ENCODE measurements at places on chromosomes 2 and 18. TPM values are rescaled to one million over a fixed set of nuclear protein-coding genes. Genes with fewer than 3 reads are reported as not detected.

DNA sequence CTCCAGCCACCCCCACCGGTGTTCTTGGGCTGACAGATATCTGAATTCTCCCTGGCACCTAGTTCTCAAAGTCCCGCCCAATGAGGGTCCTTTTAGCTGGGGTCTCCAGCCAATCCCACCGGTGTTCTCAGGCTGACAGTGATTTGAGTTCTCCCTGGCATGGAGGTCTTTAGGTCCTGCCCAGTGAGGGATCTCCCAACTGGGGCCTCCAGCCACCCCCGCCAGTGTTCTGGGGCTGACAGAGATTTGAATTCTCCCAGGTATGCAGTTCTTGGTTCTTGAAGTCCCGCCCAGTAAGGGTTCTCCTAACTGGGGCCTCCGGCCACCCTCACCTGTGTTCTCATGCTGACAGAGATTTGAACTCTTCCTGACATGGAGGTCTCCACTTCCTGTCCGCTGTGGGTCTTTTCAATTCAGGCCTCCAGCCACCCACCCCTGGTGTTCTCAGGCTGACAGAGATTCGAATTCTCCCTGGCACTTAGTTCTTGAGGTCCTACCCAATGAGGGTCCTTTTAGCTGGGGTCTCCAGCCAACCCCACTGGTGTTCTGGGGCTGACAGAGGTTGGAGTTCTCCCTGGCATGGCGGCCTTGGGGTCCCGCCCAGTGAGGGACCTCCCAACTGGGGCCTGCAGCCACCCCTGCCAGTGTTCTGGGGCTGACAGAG, 154.6 kb downstream of the ANKRD36 start:
- H3K4me1 ChIP-seq, result no peaks in the 10 kb centered on the region
- DNase-seq, result peak; percentile 91
- no peak overlapping the region for H3K27ac ChIP-seq
- H3K27me3 ChIP-seq, result no peaks in the 10 kb centered on the region

- H3K36me3 ChIP-seq, result no peaks in the 10 kb centered on the region
- H3K27ac ChIP-seq, result no peak overlapping the region
- H3K4me1 ChIP-seq, result no peaks in the 10 kb centered on the region
- no peaks in the 10 kb centered on the region for H3K27me3 ChIP-seq
These were observed 112.0 kb downstream of the GULP1 start for GRCh38 chr2:188403676-188404075.

GRCh38 chr2:60707750-60708371, 48.2 kb upstream of the PAPOLG start:
- DNase-seq, result no peak
- H3K27me3 ChIP-seq, result no peaks in the 10 kb centered on the region

GRCh38 chr2:104332731-104333130, 521.2 kb upstream of the POU3F3 start:
- H3K27me3 ChIP-seq, result no peaks in the 10 kb centered on the region
- no peaks in the 10 kb centered on the region for H3K4me1 ChIP-seq
- no peak overlapping the region for H3K27ac ChIP-seq
- H3K4me3 ChIP-seq, result no peak overlapping the region
- DNase-seq, result no peak

DNA sequence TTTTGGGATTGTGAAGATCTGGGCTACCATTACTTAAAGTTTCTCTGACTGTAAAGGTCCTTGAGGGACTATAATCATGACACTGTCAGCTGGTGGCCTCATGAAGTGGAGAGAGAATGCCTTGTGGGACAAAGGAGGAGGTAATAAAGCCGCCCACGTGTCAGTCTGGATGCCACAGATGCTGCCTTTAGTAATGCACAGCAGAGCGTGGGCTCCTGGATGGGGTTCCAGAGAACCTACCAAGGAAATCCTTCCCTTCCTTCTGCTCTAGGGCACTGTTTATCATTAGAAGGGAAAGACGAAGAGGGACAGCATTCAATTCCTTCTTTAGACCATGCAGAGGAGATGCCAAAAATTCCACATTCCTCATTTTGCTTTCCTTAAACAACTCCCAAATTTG, 63.5 kb downstream of the COL5A2 start:
- no peaks in the 10 kb centered on the region for H3K36me3 ChIP-seq
- DNase-seq, result no peak
- H3K4me3 ChIP-seq, result no peak overlapping the region
- no peaks in the 10 kb centered on the region for H3K4me1 ChIP-seq
- H3K27ac ChIP-seq, result peak overlapping the region; percentile 23

- peaks cover 9% of the 10 kb centered on the region for H3K4me1 ChIP-seq
- no peak for DNase-seq
- peaks cover 94% of the 10 kb centered on the region for H3K36me3 ChIP-seq
These were observed 17.0 kb downstream of the STAT1 start for GRCh38 chr2:190996947-190997346.

DNA sequence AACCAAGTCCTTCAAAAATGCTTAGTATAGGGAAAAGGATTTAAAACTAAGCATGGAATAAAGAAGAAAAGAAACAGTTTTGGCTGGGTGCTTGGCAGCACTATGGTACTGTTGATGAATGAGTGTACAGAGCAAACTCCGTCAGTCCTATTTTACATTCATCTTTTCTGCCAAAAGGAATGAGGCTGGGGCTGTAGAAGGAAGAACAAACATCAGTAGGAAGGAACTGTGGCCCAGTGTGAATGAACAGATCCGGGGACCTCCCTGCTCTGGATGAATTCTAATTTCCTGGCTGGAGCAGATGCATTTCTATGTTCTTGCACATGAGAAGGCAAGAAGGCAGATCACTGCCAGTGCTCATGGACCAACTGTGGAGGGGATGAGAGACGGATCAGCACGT, 474.0 kb upstream of the MEIS1 start:
- DNase-seq, result no peak
- H3K36me3 ChIP-seq, result no peaks in the 10 kb centered on the region
- H3K4me1 ChIP-seq, result no peaks in the 10 kb centered on the region
- no peak overlapping the region for H3K27ac ChIP-seq

GRCh38 chr2:189328848-189329245, 112.4 kb upstream of the WDR75 start:
- no peaks in the 10 kb centered on the region for H3K4me1 ChIP-seq
- H3K27me3 ChIP-seq, result no peaks in the 10 kb centered on the region
- no peak overlapping the region for H3K27ac ChIP-seq
- no peak for DNase-seq
- no peak overlapping the region for H3K4me3 ChIP-seq

DNA sequence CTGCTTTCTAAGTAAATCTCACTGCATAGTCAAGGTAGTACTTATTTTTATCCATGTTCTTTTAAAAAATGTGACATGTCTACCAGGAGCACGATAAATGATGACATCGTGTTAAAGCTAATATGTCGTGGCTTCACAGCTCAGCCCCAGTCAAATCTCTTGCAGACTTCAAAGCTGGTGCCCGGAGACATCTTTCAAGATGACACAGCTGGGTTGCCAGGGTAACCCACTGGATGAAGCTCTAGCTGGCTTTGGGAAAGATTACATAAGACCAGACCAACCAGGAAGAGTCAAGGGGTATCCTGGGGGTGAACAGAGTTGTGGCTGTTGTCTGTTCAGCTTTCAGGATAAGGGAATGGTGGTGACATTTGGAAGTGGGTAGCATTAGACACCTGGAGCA, 67.8 kb downstream of the VSNL1 start:
- no peaks in the 10 kb centered on the region for H3K36me3 ChIP-seq
- no peak overlapping the region for H3K27ac ChIP-seq
- H3K4me3 ChIP-seq, result no peak overlapping the region
- H3K27me3 ChIP-seq, result no peaks in the 10 kb centered on the region

- peaks cover 15% of the 10 kb centered on the region for H3K4me1 ChIP-seq
- no peak for DNase-seq
- H3K27me3 ChIP-seq, result no peaks in the 10 kb centered on the region
- no peak overlapping the region for H3K27ac ChIP-seq
- H3K4me3 ChIP-seq, result no peak overlapping the region
These were observed 87.0 kb upstream of the REV1 start for GRCh38 chr2:99576775-99577174.

DNA sequence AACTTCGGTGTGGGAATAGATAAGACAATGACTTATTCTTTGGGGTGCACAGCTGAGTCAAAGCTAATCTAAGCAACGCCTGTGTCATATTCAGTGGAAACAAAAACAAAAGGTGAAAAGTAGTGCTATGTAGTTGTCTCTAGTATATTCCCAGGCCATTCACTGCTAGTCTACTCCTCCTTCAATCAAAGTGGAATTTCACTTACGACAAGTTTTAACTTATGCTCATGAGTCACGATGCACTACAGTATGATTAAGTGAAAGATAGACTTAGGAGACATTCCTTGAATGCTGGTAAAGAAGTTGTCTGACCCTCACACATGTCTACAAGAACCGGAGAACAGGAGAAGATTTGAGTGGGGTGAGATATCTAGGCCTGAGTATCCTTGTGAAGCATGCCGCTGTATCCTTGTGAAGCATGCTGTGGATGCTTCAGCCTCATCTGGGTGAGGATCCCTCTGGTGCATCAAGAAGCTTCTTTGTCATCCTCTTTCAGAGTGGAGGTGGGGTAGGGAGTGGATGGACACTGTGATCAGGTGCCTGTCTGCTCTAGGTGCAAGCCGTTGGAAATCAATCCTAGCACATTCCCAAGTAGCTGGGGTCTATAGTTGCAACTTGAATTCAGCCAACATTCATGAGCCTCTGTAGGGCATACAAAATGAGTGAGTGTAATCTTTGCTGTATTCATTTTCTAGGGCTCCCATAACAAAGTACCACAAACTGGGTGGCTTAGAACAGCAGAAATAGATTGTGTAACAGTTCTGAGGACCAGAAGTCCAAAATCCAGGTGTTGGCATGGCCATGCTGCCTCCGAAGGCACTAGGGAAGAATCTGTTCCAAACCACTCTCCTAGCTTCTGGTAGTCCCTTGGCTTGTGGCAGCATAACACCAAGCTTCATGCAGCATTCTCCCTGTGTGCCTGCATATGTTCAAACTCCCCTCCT, 173.5 kb upstream of the FN1 start:
- DNase-seq, result no peak
- no peak overlapping the region for H3K4me3 ChIP-seq
- H3K4me1 ChIP-seq, result peaks cover 10% of the 10 kb centered on the region
- no peak overlapping the region for H3K27ac ChIP-seq

DNA sequence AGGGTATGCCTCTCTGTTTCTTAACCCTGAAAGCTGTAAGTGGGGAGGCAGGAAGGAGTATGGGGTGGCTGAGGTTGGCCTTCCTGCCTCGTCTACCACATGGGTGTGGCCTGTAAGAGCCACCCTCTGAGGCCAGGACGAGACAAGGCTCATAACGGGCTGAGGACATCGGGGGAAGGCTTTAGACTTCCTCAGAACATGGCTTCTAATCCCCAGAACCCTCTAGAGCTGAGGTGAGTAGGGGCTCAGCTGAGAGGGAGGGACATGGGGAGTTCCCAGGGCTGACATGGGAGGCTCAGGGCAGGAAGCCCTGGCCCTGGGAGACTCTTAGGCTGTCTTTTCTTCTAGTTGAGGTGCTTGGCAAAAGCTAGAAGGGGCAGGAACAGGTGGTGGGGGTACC, 36.7 kb downstream of the EMX1 start:
- no peak overlapping the region for H3K27ac ChIP-seq
- no peaks in the 10 kb centered on the region for H3K4me1 ChIP-seq
- peaks cover 9% of the 10 kb centered on the region for H3K36me3 ChIP-seq

- no peak overlapping the region for H3K4me3 ChIP-seq
- no peak overlapping the region for H3K27ac ChIP-seq
- peaks cover 29% of the 10 kb centered on the region for H3K4me1 ChIP-seq
- DNase-seq, result no peak
These were observed 4.3 kb downstream of the THAP4 start for GRCh38 chr2:241632478-241633325.

DNA sequence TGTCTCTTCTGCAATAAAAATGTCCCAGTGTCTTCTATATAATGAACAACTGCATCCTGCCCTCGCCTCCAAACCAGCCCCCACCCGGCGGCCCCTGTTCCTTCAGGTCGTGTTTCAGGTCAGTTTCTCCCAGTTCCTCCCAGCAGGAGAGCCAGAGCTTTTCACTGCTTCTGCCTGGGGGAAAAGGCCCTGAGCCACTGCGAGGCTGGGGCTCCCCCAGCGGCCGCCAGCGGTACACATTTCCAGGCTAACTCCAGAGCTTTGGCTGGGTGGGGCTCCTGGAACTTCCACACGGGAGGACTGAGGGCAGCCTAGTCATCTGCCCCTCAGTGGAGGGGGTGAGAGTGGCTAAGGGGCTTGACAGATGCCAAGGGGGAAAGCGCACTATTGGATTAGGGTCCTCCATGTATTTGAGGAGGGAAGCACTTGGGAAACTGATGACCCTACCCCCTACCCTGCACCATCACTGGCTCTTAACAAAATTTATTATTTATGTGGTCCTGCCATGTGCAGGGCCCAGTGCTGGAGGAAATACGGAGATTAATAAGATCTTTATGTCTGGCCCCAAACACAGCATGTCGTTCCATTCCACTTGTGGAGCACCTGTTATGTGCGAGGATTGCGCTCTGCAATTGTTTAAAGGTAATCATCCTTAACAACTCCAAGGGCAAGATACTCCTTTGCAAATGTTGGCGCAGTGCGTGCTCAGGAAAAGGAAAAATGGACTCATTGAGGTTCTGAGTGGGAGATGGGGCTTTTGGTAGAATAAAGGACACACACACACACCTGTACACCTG, 17.3 kb upstream of the CYS1 start:
- H3K27ac ChIP-seq, result no peak overlapping the region
- H3K27me3 ChIP-seq, result no peaks in the 10 kb centered on the region
- H3K4me1 ChIP-seq, result no peaks in the 10 kb centered on the region
- no peak overlapping the region for H3K4me3 ChIP-seq
- H3K36me3 ChIP-seq, result no peaks in the 10 kb centered on the region

DNA sequence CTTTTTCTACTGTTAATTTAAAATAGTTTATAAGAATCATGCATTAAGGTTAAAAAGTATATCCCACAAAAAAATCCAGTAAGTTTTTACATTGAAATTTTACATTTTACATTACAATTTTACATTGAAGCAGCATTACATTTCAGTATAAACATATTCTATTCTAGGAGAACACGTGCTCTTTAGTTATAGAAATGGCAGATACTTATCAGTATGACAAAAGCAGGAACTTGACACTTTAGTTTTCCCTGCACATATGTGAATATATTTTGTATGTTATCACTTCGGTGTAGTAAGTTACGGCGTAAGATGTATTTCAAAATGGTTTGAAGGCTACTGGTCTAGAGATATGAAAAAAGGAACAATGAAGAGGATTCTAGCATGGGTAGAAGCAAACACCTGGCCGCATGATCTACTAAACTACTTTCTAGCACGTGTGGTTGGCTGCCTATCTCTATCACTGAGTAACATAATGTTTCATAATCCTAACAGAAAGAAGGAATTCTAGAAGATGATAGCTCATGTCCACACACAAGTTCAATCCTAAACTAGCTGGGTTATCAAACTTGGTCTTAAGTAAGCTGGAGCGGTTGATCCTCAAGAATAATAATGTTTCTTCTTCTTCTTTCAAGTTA, 5.4 kb downstream of the IMMT start:
- peaks cover 89% of the 10 kb centered on the region for H3K4me1 ChIP-seq
- no peak overlapping the region for H3K27ac ChIP-seq
- peaks cover 6% of the 10 kb centered on the region for H3K36me3 ChIP-seq
- no peaks in the 10 kb centered on the region for H3K27me3 ChIP-seq

ASAP2 gene
- 18.7 TPM for total RNA-seq

FOXD4L1 gene
- total RNA-seq, result 0.42 TPM

MFF gene
- total RNA-seq, result 128 TPM

RBBP8 gene
- total RNA-seq, result 12.4 TPM

INHBB gene
- total RNA-seq, result 13.9 TPM

CD302 gene
- total RNA-seq, result 30.8 TPM

CD207 gene
- 1.7 TPM for total RNA-seq

GAREM1 gene
- total RNA-seq, result 11.6 TPM

Data from esophagus muscularis mucosa (tissue), 4 donors.